Stimulated activated CD8-positive, alpha-beta memory T cell treated with anti-CD3 and anti-CD28 coated beads, Interleukin-12 subunit alpha, Interleukin-12 subunit beta, amount 100 ng/mL, for 1 hour (primary cell): ENCODE measurements at places on chromosomes 3 and 15.

DNA sequence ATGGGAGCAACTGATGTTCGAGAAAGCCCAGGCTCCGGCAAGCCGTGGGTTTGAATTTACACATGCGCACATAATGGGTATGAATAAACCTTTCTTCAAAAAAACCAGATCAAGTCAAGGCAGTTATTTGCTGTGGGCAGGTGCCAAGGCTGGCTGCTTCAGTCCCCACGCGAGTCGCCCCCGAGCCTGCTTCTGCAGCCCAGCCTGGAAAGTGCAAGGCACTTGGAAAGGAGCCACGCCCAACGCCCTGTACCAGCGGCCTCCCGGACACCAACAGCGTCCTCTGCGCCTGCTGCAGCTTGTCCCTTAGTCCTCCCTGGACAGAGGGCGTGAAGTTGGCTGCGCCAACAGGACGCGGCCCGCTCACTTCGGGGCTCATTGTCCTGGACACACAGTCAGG is 68.9 kb downstream of the KLF15 start:
- no peak for DNase-seq

DNA sequence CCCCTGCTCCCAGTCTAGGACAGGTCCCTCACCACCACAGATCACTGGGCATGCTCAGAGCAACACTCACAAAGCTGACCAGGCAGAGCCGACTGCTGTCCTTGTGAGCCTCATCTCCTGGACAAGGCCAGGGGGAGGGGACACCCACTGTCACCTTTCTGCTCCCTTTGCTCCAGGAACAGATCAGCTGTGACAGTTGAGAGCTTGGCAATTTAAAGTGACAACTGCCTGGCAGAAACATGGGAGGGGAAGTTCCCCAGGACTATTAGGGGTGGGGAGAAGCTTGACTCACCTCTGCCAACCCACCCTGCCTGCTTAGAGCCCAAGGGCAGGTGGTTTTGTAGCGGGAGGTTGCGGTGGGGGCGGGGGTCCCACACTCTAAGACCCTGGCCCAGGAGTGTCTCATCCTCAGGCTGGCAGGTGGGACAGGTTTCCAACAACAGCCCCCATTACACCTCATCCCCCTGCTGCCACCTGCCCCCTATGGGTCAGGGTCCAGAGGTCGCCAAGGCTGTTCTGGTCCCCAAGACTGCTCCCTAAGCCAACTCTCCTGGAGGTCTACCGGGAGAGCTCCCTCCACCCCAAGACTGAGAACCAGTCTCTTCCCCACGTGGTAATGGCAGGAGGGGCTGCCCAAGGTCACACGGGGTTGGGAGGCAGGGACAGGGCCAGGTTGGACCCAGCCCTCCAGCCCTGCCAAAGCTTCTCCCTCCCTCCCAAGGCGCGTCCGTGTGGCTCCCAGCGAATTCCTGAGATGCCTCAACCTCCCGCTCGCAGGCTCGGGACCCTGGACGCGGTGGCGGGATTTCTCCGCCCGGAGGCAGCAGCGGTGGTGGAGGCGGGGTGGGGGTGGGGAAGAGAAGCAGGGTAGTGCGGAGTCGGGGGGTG is 80.4 kb downstream of the IQSEC1 start:
- DNase-seq, result no peak

GRCh38 chr3:157637866-157638265 is 134.7 kb upstream of the VEPH1 start:
- DNase-seq, result no peak

GRCh38 chr3:143158014-143158988 is 38.7 kb downstream of the CHST2 start:
- DNase-seq, result no peak

DNA sequence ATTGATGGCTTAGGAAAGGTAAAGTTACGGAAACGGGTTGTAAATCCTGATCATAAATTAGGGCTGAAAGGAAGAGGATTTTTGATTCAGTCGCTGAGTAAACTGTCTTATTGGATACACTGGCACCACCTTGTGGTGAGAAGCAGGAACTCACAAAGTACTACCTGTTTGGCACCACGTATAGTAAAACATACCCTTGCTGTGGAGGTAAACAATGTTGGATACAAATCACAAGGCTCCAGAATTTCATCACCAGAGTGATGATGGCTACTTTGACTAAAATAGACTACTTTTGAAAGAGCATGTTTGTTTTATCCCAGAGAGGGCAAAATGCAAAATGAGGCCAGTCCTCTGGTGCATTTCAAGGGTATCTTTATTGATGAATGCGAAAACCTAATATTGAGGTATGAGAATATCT is 216.9 kb downstream of the IGSF11 start:
- DNase-seq, result peak; percentile 6

GRCh38 chr3:32818229-32818969 is 602 bp downstream of the TRIM71 start:
- no peak for DNase-seq

- DNase-seq, result no peak
Observed at GRCh38 chr3:9253327-9253726, 3.9 kb upstream of the SRGAP3 start.
